Activated CD4-positive, alpha-beta T cell treated with anti-CD3 and anti-CD28 coated beads for 36 hours (primary cell): ENCODE measurements at places on chromosomes 5 and 9. TPM values are rescaled to one million over a fixed set of nuclear protein-coding genes. Genes with fewer than 3 reads are reported as not detected.

HAPLN1 gene
- total RNA-seq: not detected

TSSK1B gene
- not detected for total RNA-seq

SPAAR gene
- not detected for total RNA-seq

WDR36 gene
- total RNA-seq: 58.6 TPM

RPS14 gene
- 3,312 TPM for total RNA-seq

AJM1 gene
- 4.8 TPM for total RNA-seq

DNA sequence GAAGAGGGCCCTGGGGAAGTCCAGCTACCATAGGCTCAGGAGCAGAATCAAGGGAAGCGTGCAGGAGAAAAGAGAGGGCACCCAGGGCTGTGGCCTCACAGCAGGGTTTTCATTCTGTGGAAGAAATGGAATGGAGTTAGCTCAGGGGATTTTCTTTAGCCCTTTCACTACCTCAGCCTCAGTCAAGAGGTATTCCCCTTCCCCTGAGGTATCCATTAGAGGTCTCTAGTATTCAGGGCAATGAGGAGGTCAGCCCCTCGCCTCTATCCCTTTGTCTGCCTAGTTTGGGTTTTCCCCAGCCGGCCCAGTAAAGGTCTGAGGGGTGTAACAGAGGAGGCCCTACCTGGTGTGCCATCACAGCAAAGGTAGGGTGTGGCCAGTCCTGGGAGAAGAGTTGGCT lies 21.5 kb downstream of the GFRA3 start:
- H3K4me1 ChIP-seq: no peaks in the 10 kb centered on the region
- no peaks in the 10 kb centered on the region for H3K27me3 ChIP-seq
- no peak overlapping the region for H3K4me3 ChIP-seq
- no peaks in the 10 kb centered on the region for H3K36me3 ChIP-seq
- no peak for DNase-seq

DNA sequence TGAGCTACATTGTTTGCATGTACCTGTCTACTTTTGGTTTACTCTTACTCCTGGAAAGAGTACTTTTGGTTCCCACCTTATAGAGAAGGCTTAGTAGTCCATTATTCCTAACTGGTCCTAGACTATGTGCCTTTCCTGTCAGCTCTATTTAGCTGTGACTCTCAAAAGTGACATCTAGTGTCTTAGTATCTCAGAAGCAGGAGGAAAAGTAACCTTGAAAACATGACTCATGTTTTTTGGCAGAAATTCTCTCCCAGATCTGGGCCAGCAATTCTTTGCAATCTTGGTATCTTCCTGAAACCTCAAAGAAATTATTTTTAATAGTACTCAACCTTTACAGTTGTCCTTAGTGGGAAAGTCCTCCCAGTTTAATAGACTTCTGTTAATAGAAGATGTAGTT lies 691.7 kb upstream of the SEMA6A start:
- no peaks in the 10 kb centered on the region for H3K36me3 ChIP-seq
- H3K4me3 ChIP-seq: no peak overlapping the region
- DNase-seq: no peak
- H3K4me1 ChIP-seq: no peaks in the 10 kb centered on the region

DNA sequence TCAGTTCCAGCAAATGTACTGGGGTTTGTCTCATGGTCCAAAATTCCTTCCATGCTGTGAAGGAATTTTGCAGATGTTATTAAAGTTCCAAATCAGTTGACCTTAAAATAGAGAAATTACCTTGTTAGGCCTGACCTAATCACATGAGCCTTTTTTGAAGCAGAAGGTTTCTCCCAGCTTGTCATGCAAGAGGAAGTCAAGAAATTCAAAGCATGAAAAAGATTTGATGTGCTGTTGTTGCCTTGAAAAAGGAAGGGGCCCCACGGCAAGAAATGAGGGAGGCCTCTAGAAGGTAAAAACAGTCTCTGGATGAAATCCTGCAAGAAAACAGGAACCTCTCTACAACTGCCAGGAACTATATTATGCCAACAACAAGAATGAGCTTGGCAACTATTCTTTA lies 24.2 kb upstream of the HAPLN1 start:
- H3K4me3 ChIP-seq: no peak overlapping the region
- H3K4me1 ChIP-seq: no peaks in the 10 kb centered on the region
- H3K27ac ChIP-seq: no peak overlapping the region

DNA sequence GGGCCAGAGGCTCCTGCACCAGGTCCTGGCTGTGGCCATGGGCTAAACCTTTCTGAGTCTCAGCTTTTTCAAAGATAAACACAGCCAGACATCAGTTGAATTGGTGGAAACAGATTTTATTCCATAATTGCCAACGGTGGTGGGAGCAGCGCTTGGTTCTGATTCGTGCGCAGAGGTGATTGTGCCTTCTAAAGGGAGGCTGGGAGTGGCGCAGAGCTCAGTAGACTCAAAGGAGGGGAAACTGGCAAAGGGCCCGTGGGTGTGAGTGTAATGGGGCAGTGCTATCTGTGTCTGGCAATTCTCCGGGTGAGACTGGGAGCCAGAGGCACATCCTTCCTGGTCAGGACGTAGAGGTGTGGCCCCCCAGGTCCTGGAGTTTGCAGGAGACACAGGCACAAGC lies 169.4 kb upstream of the PPP1R26 start:
- H3K27ac ChIP-seq: no peak overlapping the region
- H3K4me1 ChIP-seq: no peaks in the 10 kb centered on the region
- peaks cover 18% of the 10 kb centered on the region for H3K27me3 ChIP-seq
- no peak for DNase-seq

GRCh38 chr9:130234340-130235260 lies 31.0 kb upstream of the HMCN2 start:
- peaks cover 16% of the 10 kb centered on the region for H3K4me1 ChIP-seq
- no peaks in the 10 kb centered on the region for H3K27me3 ChIP-seq
- peaks cover 13% of the 10 kb centered on the region for H3K36me3 ChIP-seq
- no peak overlapping the region for H3K27ac ChIP-seq
- no peak overlapping the region for H3K4me3 ChIP-seq
- DNase-seq: no peak

DNA sequence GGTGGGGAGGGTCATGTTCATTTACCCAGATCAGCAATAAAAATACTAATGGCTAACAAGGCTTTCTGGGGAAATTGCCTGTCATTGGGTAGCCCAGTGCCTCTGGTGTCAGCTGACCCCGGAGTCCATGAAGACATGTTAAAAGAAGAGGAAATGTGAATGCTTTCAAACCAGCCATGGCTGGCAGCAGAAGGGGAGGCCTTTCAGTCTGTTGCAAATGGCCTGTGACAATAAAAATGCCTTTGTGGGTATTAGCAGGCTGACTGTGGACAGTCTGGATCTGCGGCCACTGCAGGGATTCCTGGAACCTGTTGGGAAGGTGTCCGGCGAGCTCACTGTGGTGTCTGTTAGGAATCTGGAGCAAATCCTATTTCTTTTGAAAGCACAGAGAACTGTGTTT lies 7.5 kb downstream of the ABL1 start:
- H3K27me3 ChIP-seq: no peaks in the 10 kb centered on the region
- H3K27ac ChIP-seq: no peak overlapping the region
- no peak for DNase-seq
- no peaks in the 10 kb centered on the region for H3K36me3 ChIP-seq

DNA sequence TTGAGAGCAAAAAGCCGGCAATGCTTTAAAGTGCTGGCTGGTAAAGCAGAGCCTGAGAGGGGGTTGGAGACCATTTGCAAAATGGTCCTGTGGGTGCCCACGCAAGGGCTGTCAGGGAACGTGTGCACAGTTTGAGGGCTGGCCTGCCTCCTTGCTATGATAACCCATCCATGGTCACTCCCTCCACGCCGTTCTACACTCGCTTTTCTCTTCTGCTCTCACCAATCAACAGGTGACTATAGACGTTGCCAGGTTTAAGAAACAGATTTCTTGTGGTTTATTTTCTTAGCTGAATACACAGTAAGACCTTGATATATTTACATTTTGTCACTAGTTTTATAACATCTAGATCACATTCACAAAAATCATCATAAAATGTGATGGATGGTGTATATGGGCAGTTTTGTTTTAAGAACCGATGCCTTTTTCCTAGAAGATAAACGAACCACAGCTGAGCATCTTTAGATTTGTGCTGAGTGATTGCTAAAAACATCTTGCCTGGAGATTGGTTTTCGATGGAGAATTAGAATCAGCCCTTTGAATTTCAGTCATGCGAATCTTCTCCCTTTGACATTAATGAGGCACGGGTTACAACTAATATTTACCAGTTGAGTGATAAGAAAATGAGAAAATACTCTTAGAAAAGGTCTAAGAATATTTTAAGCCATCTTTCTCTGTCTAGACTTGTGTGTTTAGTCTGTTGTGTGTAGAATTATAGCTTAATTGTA lies 13.9 kb downstream of the MAP1B start:
- no peaks in the 10 kb centered on the region for H3K4me1 ChIP-seq
- DNase-seq: no peak
- H3K4me3 ChIP-seq: no peak overlapping the region

- no peak for DNase-seq
- H3K27me3 ChIP-seq: no peaks in the 10 kb centered on the region
- H3K4me3 ChIP-seq: no peak overlapping the region
- H3K27ac ChIP-seq: no peak overlapping the region
- H3K4me1 ChIP-seq: no peaks in the 10 kb centered on the region
- no peaks in the 10 kb centered on the region for H3K36me3 ChIP-seq
Measured at GRCh38 chr5:169183576-169183975, 117.4 kb downstream of the SLIT3 start.

DNA sequence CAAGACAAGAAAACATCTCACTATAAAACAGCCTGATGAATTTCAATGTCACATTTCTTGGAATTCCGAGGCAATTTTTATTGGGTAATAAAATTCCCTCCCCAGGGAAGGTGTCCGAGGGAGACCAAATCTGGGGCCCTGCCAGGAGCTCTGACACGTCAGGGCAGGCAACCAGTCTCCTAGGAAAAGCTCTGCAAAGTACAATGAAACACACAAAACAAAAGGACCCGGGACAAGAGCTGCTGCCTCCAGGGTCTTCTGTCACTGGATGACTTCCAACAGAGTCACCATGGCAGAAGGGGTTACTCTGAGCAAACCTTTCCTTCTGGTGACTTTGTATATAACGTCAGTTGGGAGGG lies 50.8 kb downstream of the SAXO1 start:
- no peaks in the 10 kb centered on the region for H3K36me3 ChIP-seq
- peaks cover 4% of the 10 kb centered on the region for H3K4me1 ChIP-seq
- DNase-seq: no peak
- H3K27me3 ChIP-seq: no peaks in the 10 kb centered on the region
- no peak overlapping the region for H3K27ac ChIP-seq

- H3K27me3 ChIP-seq: peaks cover 2% of the 10 kb centered on the region
- no peak for DNase-seq
- H3K27ac ChIP-seq: no peak overlapping the region
- no peak overlapping the region for H3K4me3 ChIP-seq
- no peaks in the 10 kb centered on the region for H3K36me3 ChIP-seq
- no peaks in the 10 kb centered on the region for H3K4me1 ChIP-seq
Measured at GRCh38 chr9:86042199-86042978, 57.0 kb downstream of the GOLM1 start.
